ENCODE measurements at places on chromosomes 12 and 14. TPM values are rescaled to one million over a fixed set of nuclear protein-coding genes. Genes with fewer than 3 reads are reported as not detected.

- DNase-seq = no peak
These were observed 457.7 kb upstream of the TMEM132C start for GRCh38 chr12:127809275-127809674.

GRCh38 chr14:31024010-31024480 is 1.4 kb upstream of the AP4S1 start:
- DNase-seq = no peak

DNA sequence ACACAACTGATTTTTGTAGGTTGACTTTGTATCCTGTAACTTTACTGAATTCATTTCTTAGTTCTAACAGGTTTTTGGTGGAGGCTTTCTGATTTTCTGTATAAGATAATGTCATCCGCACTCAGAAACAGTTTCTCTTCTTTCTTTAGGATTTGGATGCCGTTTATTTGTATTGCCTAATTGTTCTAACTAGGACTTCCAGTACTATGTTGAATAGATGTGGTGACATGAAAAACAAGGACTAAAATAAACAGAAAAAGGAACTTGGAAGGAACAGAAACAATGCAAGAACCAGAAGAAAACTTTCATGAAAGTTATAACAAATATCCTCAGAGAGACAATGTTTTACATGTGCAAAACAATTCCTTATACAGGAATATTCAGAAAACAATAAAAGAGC is 100.3 kb downstream of the GTF2A1 start:
- no peak for DNase-seq

DNA sequence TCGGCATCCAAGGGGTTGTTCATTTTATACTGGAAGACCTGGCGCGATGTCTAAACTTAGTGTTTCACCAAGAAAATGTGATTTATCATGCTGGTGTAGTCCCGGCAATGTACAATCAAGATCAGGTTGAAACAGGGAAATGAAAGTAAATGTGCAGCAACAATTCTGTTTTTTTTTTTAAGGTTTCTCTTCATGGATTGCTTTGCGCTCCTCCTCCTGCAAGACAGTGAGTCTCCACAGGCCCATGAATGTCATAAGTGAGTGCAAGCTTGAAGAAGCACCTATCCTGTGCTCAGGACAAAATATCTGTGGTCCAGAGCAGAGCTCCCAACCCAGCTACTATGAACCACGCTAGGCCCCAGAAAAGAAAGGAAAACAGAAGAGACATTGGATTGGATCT is 143.4 kb downstream of the KCNK10 start:
- no peak for DNase-seq

GRCh38 chr12:92973614-92974013 is 44.5 kb upstream of the EEA1 start:
- no peak for DNase-seq

- DNase-seq = no peak
These were observed 272.8 kb downstream of the KSR2 start for GRCh38 chr12:117695956-117696355.

- DNase-seq = no peak
These were observed 45.3 kb downstream of the IFNG-AS1 start for GRCh38 chr12:68034567-68034966.

GRCh38 chr12:49129332-49130150 is 1.7 kb downstream of the TUBA1B start:
- no peak for DNase-seq

DNA sequence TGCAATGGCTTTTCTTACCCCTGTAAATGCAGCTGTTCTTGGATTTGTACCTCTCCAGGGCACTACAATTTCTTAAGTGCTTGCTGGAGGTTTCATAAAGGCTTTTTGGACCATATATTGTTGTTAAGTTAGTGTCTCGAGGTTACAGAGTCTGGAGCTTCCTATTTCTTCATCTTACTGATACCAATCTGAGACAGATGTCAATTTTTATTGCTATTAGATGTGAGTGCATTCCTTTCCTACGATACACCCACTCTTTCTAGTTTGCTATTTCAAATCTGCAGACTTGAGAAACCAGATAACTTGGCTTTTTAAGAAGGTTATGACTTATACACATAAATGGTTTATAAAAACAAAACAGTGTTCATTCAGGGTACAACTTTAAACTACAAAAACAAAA is 2.1 kb downstream of the NOXRED1 start:
- no peak for DNase-seq

GRCh38 chr12:111586986-111587385 is 12.1 kb downstream of the ATXN2 start:
- DNase-seq = no peak

- DNase-seq = no peak
These were observed 30.4 kb downstream of the RTL1 start for GRCh38 chr14:100873096-100873482.

GRCh38 chr12:27970401-27971120 is 2.0 kb downstream of the PTHLH start:
- DNase-seq = no peak

- DNase-seq = no peak
These were observed 24.1 kb downstream of the DMAC2L start for GRCh38 chr14:50335989-50336824.

DNA sequence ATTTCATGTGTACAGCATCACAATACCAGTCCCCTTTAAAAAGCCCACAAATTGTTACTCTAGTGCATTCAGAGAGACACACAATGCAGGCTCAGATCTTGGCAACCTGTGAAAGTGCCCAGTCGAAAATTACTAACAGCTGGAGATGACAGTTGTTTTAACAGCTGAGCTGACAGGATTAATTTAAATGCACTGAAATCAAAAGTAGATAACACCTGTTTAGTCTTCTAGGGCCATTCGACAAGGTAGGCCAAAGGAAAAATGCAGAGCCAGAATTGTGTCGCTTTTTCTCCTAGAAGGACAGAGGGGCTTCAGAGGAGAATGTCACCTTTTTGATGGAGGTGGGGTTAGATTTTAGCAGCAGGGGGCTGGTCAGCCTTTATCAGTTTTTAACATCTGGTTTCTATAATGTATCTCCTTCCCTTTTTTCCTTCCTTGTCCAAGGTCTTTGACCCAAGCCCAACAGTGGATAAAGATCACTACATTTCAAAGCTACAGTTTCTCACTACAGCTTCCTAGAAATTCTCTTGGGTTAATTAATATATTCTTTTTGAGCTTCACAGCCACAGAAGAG is 139.1 kb downstream of the SOX5 start:
- no peak for DNase-seq

- no peak for DNase-seq
These were observed 42.3 kb upstream of the KCNA1 start for GRCh38 chr12:4867384-4867783.

GRCh38 chr12:43245947-43246346 is 306.1 kb downstream of the ADAMTS20 start:
- no peak for DNase-seq

GRCh38 chr14:53663709-53664108 is 292.9 kb downstream of the BMP4 start:
- DNase-seq = no peak

GRCh38 chr12:122282061-122282460 is 15.8 kb upstream of the VPS33A start:
- DNase-seq = no peak

GRCh38 chr14:70714055-70714550 is 72.4 kb downstream of the TTC9 start:
- no peak for DNase-seq

DNA sequence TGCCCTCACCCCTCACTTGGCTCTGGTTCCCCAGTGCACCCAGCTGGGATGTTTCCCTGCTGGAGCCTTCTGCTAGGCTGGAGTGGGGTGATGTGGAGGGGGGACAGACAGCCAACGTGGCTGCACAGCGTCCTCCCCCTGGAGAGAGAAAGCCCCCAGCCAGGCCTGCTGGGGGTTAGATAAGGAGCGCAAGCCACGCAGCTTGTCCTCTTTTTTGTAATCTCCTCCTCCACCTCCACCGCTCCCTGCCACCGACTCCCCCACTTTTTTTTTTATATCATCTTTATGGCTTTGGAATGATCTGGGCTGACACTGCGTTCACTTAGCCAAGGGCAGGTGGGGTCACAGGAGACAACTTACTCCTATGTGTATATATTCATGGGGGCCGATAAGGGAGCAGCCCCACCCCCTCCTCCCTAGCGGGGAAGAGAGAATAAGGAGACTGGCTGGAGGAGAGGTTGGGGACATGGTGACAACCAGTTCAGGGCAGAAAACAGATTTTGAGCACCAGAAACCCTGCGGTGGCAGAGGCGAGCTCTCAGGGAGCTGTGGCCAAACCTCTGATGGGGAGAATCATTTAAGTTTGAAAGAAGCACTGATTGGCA is 169.9 kb upstream of the LHX5 start:
- no peak for DNase-seq

GRCh38 chr14:77868552-77869285 is 68.8 kb downstream of the ADCK1 start:
- DNase-seq = no peak

DNA sequence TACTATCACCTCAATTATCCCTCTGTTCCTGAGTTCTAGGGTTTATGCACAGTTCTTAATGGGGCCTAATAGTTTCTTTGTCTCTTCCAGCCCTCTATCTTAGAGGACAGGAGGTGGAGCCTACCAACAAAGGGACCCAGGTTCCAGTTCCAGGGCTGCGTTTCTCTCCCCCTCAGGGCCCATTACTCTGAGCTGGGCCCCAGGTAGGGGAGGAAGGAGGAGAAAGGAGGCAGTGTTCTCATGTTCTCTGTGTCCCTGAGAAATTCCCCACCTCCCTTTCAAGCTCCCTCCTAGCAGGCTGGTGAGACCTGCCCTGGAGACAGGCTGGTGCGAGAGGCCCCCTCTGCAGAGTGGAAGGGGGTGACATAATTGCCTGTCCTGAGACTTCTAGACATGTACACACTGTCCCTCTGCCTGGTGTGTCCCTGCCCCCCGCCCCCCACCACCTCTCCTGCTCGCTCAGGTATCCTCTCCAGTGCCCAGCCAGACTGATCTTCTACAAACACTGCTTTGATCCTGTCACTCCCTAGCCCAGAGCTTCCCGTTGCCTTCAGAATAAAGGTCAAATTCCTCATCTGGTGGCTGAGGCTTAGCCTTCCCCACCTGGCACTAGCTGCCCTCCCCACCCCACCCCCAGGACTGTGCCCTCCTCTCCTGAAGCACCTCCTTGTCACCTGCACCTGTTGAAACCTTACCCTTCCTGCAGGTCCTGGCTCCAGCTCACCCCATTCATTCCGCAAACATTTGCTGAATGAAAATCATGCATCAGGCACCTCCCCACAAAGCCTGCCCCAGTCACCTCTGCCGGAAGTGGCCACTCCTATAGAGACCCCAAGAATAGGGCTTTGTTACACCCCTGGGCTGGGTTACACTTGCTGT is 21.1 kb upstream of the KRT8 start:
- DNase-seq = no peak

DNA sequence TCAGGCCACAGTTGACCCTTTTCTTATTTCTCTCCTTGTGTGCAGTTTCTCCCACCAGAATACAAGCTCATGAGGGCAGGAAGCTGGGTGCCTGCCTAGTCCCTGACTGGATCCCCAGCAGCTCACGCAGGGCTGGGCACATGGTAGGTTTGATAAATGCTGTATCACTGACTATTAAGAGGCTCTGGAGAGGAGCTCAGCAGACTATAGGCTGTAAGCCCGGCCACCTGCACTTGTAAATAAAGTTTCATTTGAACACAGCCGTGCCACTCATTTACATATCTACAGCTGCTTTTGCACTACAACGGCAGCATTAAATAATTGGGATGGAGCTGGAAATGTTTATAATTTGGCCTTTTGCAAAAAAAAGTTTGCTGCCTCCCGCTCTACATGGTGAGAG is 32.0 kb downstream of the CHGA start:
- DNase-seq = no peak

- DNase-seq = no peak
These were observed 209.3 kb downstream of the AEBP2 start for GRCh38 chr12:19648591-19648990.

- DNase-seq = no peak
These were observed 1.2 kb downstream of the PTPRO start for GRCh38 chr12:15323480-15323879.

DNA sequence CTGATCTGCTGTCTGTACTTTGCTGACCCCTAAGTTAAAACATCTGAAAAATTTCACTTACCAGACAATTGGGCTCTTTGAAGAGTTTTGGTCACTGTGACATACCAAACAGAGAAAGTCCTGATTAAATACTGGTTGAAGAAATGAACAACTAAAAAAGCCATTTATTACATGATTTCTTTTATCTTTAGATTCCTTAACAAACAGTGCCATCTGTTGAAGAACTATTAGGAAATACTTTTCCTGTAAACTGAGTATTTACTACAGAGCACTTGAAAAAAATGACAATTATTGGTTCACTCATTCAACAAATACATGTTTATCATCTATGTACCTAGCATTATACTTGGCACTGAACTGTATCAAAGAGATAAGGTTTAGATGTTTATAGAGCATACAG is 6.5 kb upstream of the WASHC4 start:
- no peak for DNase-seq

GRCh38 chr12:54560374-54560858 is 11.0 kb downstream of the PDE1B start:
- peak; percentile 72 for DNase-seq

- DNase-seq = no peak
These were observed 24.7 kb upstream of the MYBPC1 start for GRCh38 chr12:101570047-101570446.

DNA sequence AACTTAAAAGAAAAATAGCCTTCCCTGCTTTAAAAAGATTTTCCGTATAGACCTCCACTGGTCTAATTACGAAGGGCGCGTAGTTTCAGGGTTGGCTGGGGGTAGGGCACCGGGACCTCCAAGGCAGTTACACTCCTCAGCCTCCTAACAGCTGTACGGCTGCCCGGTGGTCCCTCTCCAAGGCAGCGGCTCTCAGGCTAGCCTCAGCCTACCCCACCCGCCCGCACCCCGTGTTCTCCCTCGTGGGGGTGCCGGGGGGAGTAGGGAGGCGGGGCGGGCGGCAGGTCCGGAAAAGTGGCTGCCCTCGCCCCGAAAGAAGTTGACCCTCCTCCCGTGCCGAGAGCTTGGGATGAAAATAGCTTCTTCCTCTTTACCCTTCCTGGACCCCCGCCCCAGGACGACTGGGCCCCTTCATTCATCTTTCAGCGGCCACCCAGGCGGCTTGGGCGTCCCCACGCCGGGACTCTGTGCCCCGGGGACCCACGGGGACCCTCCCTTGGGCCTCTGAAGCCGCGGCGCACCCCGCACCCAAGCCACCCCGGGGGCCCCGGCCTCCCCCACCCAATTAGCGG is 991 bp upstream of the RCOR1 start:
- no peak for DNase-seq

Gene RND1
- total RNA-seq = 6.1 TPM

Gene SAMD15
- 0.38 TPM for total RNA-seq

Gene CPNE6
- not detected for total RNA-seq

Gene B3GNT4
- total RNA-seq = 0.42 TPM

Gene PYGL
- 75.9 TPM for total RNA-seq

Gene FAM90A1
- total RNA-seq = not detected

Gene KCNMB4
- 0.18 TPM for total RNA-seq

Gene RNASE2
- total RNA-seq = 0.44 TPM

Gene LRRC74A
- not detected for total RNA-seq

Gene ADCY4
- total RNA-seq = 23.1 TPM

Gene GLRX5
- 14.4 TPM for total RNA-seq

Gene INHBC
- total RNA-seq = not detected

Gene TMEM63C
- 18.6 TPM for total RNA-seq

Gene MYO1H
- 0.83 TPM for total RNA-seq

Gene NOXRED1
- not detected for total RNA-seq

Gene SLCO1B1
- not detected for total RNA-seq

Gene KLRG1
- total RNA-seq = 2.7 TPM

Data from esophagus squamous epithelium (tissue), 5 donors.